Stimulated activated CD8-positive, alpha-beta memory T cell treated with anti-CD3 and anti-CD28 coated beads, Interleukin-15, amount 100 ng/mL, for 1 hour (primary cell): ENCODE measurements at places on chromosomes 6 and 20.

GRCh38 chr6:15145821-15146220 lies 100.0 kb upstream of the JARID2 start:
- no peak for DNase-seq

DNA sequence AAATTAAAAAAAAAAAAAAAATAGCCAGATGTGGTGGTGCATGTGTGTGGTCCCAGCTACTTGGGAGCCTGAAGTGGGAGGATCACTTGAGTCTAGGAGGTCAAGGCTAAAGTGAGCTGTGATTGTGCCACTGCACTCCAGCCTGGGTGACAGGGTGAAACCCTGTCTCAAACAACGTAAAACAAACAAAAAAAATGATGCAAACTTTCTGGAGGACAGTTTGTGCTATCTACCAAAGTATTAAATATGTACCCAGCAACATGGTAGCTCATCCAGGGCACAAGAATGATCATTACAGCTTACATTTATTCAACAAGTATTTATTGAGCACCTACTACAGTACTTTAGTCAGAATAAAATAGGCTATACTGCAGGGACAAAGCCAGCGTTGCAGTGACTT lies 40.4 kb upstream of the PTPN1 start:
- DNase-seq: no peak

GRCh38 chr6:82872185-82872584 lies 193.5 kb downstream of the UBE3D start:
- DNase-seq: no peak

- DNase-seq: no peak
These were observed 897.0 kb upstream of the SLC35B3 start for GRCh38 chr6:9332241-9332780.

DNA sequence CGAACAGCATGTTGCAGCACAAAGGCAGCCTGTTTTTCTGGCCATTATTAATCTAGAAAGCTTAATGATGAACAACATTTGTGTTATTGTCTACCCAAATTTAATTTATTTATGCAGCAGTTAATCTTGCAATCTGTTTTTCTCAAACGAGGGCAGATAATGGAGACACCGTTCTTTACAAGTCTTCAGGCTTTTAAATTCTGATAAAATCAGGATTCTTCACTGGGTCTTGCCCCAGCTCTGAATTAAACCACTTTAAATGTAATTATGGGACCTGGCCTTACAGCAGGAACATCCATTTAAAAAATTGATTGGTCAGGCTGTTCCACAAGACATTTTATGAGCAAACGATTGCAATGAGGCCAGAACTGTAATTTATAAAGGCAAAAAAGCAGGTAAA lies 26.5 kb upstream of the INSM1 start:
- DNase-seq: no peak

GRCh38 chr6:136548582-136549299 lies 1.5 kb downstream of the MAP7 start:
- no peak for DNase-seq

GRCh38 chr6:45148711-45149341 lies 179.3 kb upstream of the RUNX2 start:
- DNase-seq: no peak
